Epithelial cell of prostate (primary cell): ENCODE measurements at places on chromosomes 2 and 18.
A peak's percentile ranks its signal among the peaks of the same experiment; 100 is the strongest.

DNA sequence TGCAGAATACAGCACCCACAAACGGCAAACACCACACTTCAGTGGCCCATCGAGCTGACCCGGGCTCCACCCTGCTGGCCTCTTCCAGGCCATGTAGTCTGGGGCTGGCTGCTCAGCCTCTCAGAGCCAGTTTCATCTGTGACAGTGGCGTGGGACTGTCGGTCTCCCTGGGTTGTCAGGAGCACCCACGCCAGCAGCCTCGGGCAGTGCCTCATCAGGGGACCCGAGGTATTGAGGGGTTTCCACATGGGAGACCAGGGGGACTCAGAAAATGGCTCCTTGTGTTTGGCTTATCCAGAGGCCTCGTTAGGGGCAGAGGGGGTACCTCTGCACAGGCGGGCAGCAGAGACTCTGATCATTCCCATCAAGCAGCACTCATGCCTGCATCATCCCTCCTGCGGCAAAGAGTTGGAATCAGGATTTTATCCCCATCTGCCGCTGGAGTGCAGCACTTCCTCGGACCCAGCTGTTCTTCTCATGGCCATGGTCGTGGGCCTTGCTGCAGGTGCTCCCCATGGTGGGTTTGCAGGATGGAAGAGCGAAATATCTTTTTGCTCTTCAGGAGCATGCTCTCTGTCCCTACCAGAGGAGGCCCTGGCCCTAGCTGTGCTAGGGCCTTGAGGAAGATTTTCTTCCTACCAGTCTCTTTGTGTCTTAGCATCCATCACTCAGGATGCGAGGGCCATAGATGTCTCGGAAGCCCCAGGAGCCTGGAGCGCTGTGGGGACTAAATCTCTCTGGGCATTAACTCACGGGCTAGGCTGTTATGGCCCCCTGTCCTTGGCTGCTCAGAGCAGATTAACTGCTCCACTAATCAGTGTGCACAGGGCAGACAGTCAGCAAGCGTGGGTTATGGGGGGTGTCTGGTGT is 100.8 kb downstream of the CLIP4 start:
- no peak for DNase-seq

DNA sequence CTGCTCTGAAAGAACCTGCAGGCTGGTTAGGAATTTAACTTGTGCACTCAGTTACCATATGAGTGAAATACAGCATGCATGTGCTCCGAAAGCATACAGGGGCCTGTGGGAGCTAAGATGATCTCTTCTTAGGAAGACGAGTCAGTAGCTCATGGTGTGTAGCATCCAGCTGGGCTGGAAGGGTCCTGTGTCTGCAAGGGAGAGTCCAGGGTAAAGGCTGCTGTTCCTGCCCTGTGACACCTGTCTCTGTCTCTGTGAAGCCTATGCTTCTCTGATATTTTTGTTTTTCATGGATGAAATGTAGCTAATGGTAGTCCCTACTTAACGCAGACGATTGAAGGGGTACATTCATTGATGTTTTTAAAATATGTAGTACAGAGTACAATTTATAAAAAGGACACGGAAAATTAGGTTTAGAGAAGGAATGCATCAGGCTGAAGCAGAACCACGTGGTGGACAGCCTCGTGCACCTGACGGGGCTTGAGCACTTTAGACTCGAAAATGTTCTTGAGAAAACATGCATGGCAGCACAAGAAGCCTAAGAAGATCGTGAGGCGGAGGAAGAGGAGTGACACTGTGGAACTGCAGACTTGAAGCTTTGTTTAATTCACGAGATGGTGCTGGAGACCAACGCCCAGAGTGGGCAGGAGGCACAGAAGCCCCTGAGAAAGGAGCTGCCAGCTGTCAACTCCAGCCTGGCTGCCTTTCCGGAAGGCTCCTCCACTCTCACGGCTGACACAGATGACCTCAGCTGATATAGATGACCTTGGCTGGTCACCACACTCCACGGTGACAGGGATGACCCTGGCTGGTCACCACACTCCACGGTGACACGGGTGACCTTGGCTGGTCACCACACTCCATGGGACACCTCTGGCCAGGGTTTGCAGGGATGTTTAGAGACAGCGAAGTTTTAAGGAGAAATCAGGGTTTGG is 110.6 kb downstream of the TMEM18 start:
- DNase-seq: no peak

DNA sequence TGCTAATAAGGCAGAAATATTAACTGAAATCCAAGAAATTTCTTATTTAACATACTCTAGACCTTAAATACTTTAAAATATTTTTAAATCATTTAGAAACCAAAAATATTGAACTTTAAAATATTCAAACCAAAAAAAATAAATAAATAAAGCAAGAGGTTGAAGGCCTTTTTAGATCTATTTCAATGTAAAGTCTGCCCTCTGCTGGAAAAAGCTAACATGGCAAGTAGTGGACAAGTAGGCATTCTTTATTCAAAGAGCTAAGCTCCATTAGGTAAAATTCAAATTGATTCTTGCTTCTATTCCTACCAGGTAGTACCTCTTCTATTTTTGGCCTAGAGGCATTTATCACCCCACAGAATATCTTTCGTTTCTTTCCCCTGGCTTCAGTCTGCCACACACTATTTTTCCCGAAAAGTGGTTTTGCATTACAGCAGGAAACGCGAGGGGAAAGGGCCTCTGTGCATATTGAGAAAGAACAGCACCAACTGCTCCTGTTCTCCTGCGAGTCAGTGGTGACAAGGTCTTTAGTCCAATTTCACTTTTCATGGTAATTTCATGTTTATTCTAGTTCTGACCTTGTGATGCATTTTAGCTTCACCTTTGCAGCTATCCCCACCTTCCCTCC is 20.4 kb downstream of the IFIH1 start:
- DNase-seq: no peak

- peak; percentile 70 for DNase-seq
Measured at GRCh38 chr18:9055185-9055584, 47.3 kb upstream of the NDUFV2 start.

GRCh38 chr2:25165992-25166875 is 2.1 kb downstream of the POMC start:
- DNase-seq: no peak

GRCh38 chr2:176174824-176175708 is 13.4 kb upstream of the HOXD1 start:
- no peak for DNase-seq

DNA sequence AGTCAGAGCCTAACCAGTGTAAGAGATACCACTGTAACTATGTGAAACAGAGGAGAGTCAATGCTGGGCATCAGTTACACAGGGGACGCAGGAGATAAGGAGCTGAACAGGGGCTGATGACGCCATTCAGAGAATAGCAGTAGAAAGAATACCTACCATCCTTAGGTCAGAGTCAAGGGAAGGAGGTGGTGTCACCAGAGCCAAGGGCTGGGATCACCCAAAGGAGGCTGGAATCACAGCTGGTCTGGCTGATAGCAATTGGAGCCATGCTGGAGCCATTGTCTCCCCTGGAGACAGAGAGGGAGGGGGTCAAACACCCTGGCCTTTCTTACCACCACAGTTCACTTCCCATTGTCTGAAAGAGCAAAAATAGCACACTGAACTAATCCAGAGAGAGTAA is 37.3 kb upstream of the C18orf32 start:
- DNase-seq: no peak

DNA sequence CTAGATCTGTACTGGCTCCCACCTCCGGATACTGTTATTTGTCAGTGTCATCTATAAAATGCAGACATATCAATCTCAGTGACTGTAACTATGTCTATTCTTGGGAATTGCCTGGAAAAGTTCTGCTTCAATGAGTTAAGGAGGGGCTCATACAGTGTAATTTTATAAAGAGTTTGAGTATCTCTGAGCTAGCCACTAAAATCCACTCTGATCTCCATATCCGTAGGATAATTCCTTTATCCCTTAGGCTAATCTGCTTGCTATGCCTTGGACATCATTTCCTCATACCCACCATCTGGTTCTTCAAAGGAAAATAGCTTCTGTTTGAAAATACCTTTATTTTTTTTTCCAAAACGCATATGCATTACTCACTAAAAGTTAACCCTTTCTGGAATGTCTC is 863.2 kb downstream of the SUCLG1 start:
- DNase-seq: no peak

DNA sequence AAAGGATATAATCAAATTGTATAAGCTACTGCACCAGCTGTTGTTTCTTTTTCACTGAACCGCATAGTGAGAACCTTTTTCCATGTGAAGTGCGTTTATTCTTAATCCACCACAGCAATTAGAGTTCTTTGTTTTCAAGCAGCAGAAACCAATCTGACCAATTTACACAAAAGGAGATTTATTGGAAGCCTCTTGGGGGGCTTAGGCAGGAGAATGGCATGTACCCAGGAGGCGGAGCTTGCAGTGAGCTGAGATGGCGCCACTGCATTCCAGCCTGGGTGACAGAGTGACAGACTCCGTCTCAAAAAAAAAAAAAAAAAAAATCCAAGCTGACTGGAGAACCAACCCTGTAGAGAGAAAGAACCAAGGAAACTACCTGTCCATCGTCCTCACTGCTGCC is 10.0 kb downstream of the ADNP2 start:
- no peak for DNase-seq

GRCh38 chr2:104408266-104408665 is 445.6 kb upstream of the POU3F3 start:
- no peak for DNase-seq

DNA sequence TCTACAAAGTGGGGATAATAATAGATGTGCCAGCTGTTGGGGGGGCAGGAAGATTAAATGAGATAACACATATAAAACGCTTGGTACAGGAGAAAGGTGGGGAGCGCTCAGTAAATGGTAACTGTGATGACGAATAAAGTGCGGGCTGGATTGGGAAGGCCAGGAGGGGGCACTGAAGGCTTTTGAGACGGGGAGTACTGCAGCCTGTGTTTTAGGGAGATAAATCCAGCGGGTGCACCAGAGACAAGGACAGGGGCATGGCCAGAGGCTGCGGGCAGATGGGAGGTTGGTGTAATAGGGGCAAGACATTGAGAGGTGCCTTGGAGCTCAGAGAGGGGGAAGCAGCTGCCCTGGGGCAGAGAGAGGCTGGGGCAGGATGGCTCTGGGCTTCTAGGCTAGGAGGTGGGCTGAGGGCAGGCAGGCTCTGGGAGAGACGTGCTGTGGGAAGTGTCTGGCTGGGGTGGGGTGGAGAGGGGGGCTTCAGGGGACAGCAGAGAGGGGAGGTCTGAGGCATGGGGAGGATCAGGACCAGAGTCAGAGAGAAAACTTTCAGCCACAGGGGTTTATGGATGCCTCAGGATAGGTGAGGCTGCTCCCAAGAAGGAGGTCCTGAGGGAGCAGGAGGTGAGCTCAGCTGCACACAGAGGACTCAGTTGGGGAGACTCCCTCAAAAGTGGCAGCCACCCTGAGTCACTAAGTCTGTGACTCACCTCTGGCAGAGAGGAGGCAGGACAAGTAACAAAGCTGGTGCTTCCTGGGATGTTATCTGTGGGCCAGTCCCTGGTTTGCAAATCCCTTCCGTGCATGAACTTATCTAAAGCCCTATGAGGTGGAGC is 18.8 kb downstream of the TEX44 start:
- DNase-seq: peak; percentile 83

- no peak for DNase-seq
Measured at GRCh38 chr2:43412114-43412753, 183.6 kb downstream of the THADA start.

GRCh38 chr2:195622966-195623365 is 34.1 kb upstream of the SLC39A10 start:
- peak; percentile 94 for DNase-seq

GRCh38 chr18:46502444-46502843 is 154.6 kb downstream of the LOXHD1 start:
- no peak for DNase-seq

GRCh38 chr2:176418768-176419167 is 149.5 kb downstream of the MTX2 start:
- DNase-seq: no peak

DNA sequence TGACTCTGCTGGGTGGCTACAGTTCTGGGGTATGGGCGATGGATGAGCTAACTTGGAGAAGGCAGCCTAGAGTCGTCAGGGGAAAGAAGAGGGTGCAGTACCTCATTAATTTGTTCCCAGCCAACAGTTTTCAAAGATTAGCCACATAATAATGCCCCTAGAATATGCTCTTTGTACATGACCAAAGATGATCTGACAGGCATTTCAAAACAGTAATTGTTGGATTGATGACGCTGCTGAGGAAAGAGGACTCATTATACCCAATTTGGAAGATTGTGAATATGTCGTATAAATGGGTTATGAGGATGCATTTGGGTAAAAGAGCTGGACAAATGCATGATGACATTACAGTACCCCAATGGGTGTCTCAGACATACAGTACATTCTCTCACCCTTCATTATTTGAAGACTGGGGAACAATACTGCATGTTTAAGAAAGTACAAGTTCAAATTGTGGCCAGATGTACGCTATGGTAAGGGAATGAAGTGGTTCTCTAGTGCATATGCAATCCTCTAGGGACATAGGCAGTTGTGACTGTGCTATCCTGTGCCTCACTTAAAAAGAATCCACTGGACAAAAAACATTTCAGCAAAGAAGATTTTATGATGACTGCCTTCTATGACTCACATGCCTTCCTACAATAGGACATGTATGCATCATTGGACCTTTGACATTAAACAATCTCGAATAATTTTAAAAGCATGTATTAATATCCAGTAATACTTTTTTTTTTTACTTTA is 233.2 kb downstream of the CNTNAP5 start:
- no peak for DNase-seq

GRCh38 chr2:98468621-98469236 is 24.1 kb downstream of the INPP4A start:
- DNase-seq: no peak

DNA sequence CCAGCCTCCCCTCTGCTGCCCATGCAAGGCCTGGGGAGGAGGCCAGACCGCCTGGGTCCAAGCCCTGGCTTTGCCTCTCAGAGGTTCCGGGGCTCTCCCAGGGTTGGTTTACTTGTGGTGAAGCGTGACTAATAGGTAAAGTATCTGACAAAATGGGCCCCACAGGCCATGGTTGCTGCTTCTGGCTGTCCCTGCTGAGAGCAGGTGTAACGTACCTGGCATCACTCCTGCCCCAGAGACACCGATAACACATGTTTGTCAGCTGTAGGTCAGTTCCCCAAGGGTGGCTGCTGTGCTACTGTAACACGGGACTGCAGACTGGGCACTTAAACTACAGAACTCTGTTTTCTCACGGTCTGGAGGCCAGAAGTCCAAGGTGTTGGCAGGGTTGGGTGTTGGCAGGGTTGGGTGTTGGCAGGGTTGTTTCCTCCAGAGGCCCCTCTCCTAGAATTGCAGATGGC is 34.1 kb downstream of the ODC1 start:
- no peak for DNase-seq
